ENCODE measurements at places on chromosomes 12 and 14.

DNA sequence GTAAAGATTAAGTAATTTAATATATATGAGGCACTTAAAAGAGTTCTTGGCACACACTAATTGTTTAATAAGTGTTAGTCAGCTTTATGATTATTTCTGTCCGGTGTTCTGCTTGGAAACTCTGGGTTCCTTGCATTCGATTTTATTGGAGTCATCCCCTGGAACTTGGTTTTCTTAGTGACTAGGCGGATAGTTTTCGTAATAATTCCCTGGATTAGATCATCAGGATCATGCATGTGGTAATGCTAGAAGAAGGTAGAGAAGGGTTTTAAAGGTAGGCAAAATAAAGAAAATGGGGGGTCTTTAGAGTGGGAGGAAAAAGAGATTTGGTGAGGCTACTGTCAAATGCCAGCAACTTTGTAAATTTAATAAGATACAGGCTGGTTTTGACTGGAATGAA, 88.4 kb downstream of the MYF5 start:
- DNase-seq: no peak

DNA sequence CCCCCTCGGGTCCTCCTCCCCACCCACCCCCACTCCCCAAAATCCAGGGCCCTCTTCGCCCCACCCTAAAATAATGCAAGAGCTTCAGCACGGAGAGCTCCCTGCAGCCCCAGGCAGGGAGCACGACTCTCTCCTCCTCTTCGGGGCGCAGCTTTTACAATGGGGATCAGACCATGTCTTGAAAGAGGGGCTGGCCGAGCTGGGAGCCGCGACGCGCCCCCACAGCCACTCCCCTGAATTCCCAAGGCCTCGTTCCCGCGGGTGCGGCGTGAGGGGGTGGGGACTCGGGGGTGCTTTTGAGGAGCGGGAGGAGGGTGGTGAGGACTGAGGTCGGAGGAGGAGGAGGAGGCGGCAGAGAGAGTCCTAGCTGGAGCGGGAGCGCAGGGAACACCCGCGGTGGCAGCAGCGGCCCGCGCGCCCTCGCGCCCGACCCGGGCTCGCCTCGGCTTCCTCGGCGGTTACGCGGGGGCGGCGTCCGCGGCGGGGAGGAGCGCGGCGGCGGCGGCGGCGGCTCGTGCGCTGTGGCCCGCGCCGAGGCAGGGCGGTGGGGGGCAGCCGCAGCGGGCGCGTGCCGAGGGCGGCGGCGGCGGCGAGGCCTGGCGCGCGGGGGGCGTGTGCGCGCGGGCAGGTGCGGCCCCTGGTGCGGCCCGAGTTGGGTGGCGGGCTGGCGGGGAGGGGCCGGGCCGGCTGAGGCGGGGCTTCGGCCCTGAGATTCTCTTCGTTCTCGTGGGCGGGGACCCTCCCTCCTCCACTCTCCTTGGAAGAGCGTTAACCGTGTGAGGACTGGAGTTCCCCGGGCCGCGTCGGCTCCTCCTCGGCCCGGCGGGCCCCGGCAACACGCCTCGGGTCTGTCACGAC, at the start of gene ANKS1B:
ANKS1B (minus strand) TSS at position 666 of the 858 bp plus-strand sequence. CDS start 699 bp downstream, outside the sequence.
- DNase-seq: peak; percentile 12

GRCh38 chr12:123097561-123098084, 53.3 kb downstream of the PITPNM2 start:
- no peak for DNase-seq

DNA sequence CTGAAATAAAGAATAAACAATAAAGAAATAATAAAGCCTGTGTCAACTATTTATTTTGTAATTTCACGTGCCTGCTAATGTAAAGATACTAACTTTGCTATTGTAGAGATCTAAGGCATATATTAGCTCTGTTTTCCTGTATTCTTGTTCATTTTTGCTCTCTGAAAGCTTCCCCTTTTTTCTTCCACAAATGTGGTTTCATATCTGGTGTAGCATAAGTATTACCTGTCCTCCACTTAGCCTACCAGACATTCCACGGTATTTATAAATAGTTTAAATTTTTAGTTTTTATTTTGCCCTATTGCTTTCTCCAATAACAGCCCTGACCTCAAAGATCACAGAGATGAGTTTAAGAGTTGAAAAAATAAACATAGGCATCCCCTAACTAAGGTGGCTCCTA, 92.6 kb upstream of the ATP2B1 start:
- peak; percentile 28 for DNase-seq

GRCh38 chr12:6125310-6125608, 789 bp upstream of the VWF start:
- no peak for DNase-seq

DNA sequence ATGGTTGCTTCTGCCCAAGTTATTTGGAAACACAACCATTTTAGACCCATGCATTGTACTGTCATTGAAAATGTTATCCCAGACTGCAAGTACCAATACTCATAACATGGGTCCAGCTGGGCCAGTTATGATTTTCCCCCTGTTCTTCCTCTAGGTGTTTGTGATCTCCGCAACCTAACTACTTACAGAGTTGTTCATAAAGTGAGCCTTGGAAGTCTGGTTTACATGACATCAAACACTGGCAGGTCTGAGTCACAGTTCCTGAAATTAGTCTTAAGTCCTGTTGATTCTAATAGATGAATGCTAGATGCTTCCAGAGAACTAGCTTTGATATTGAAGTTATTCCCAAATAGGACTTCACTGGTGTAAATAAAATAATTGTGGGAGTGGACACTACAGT, 487.0 kb downstream of the MED13L start:
- no peak for DNase-seq

DNA sequence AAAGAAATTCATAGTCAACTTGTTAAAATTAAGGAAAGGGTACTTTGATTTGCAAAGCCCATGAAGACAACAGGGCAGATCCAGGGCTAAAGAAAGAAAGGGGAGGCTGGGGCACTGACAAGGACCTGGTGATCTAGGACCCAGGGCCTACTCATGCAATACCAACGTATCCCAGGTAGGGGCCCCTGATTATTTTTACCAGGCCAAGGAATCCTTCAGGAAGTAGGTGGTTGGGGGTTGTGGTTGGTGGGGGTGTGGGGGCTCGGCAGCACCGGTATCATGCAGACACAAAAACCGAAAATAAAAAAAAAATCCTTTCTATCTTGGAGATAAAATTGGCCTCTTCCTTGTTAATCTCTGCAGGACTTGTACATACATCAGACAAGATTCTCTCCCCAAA, 47.5 kb downstream of the GSC start:
- DNase-seq: no peak

DNA sequence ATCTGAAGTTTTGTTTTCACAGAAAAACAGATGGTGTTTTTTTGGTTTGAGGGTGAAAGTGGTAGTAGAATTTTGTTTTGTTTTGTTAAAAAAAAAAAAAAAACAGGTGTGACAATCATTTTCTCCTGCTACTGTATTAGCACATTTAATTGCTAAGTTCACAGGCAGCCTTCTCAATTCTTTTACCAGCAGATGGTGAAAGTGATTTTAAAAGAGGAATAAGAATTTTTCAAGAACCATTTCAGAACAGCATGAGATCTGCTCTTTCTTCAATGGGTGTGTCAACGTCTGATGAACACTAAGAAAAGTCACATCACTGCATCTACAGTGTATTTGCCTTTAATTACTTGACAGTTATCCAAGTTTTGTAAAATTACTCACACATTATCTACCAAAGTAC, 303.7 kb upstream of the USP15 start:
- DNase-seq: no peak

- peak; percentile 90 for DNase-seq
Measured at GRCh38 chr14:102594514-102595175, 2.2 kb downstream of the RCOR1 start.

DNA sequence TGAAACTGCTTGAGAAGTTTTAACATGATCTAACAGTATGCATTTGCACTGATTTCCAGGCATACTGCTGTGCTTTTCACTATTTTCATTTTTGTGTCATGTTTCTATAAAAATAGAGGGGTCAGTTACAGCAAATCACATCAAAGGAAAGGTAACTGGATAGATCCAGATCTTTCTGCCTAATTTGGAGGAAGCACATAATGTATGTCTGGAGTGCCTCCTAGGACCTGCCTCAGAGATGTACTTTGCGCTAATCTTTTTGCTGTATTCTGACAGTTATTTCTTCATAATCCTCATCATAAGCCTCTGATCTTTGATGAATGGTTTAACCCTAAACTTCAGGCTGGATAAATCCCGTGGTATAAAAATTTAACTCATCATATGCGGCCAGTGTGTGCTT, 111.2 kb upstream of the NPAS3 start:
- DNase-seq: no peak

- no peak for DNase-seq
Measured at GRCh38 chr12:6110006-6110405, 14.5 kb downstream of the VWF start.

- DNase-seq: no peak
Measured at GRCh38 chr12:129496226-129496625, 407.6 kb downstream of the TMEM132D start.

DNA sequence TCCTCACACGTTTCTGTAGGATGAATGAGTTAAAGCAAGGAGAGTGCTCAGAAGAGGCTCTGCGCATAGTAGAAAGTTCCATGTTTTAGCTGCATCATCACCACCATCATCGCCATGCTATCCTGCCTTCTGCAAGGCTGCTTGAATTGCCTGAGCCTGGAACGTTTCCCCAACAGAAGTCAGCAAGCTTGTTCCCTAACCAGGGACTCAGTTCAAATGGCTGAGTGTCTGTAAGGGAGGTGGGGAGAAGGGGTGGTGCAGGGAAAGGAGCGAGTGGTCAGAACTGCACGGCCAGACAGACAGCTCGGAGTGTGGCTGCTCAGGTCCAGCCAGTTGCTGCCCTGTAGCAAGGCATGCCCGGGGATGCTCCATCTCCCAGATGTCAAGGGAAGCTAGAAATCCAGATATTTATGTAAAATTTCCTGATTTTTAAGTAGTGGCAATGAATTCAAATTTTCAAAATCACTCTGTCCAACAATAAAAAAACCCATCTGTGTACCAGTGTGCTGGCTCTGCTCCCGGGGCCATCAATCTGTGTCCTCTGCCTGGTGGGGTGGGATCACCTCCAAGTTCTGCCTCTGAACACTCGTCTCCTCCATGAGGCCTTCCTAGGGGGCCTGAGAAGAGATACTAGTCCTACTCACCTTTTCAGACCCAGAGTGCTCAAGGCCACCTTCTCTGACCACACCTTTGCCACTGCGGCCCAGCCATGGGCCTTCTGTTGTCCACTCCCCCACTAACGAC, 162.7 kb downstream of the FOXN3 start:
- DNase-seq: no peak

- DNase-seq: no peak
Measured at GRCh38 chr14:101781240-101782061, 19.9 kb downstream of the PPP2R5C start.

GRCh38 chr14:100850841-100851585, 25.1 kb downstream of the MEG3 start:
- DNase-seq: peak; percentile 81

DNA sequence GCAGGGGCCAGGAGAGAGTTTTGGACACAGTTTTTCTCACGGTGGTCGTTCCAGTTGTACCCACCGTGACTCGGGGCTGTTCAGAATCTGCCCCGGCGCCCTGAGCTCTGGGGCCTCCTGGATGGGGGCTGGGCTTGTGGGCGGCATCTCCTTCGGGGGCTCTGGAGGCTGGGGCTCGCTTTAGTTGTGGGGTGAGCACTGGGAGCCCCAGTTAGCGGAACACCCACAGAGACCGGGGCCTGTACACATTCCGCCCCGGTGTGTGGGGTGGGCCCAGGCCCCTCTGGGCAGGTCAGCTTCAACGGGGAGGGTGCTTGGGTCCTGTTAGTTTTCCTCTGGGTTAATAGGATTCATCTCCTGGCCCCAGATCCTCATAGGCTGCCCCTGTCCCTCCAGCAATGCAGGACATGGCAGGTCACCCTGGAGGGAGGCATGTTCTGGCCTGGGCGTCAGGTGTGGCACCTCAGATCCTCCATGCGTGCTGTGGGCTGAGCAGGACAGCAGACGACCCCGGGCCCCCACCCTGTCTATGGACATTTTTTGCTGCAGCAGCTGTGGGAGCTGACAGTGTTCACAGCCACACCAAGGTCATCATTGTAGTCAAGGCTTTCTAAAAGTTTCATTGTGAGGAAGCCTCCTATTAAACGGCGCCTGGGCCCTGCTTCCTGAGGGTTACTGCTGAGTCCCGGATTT, 393.2 kb downstream of the TMEM121 start:
- DNase-seq: no peak

- no peak for DNase-seq
Measured at GRCh38 chr14:66959437-66960050, 229.7 kb upstream of the GARIN2 start.

DNA sequence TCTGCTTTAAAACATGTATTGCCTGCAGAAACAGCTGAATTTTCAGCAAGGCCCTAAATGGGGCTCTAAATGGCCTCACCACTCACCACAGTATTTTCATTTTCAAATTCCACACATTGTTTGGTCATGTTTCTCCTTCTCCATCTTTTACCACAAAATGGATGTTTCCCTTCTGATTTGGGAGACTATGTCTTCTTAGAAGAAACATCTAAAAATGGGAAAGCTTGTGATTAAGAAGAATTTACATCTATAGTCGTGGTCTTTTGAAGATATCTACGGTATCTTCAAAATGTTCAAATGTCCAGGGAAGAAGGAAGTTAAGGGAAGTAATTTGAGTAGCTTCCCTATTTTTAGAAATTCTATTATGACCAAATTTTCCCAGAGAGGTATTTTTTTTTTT, 20.7 kb upstream of the TUBA1C start:
- DNase-seq: peak; percentile 45

GRCh38 chr12:108980831-108981618, 39.8 kb downstream of the SVOP start:
- DNase-seq: no peak

- no peak for DNase-seq
Measured at GRCh38 chr14:22773162-22774010, 6.9 kb downstream of the OXA1L start.

DNA sequence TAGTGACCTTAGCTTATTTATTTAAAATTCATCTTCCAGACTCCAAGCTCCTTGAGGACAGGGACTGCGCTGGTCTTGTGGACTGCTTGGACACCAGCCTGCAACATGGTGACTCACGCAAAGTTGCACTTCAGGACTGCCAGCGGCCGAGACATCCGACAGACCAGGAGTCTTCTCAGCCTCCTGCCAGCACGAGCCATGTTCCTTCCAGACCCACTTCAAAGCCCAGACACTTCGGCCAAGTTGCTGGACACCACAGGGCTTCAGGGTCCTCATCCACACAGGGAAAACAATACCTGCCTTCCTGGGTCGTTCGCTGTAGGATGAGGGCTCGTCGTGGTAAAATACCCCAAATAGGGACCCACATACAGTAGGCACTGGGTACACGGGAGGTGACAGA, 88.7 kb downstream of the BCL11B start:
- DNase-seq: no peak

DNA sequence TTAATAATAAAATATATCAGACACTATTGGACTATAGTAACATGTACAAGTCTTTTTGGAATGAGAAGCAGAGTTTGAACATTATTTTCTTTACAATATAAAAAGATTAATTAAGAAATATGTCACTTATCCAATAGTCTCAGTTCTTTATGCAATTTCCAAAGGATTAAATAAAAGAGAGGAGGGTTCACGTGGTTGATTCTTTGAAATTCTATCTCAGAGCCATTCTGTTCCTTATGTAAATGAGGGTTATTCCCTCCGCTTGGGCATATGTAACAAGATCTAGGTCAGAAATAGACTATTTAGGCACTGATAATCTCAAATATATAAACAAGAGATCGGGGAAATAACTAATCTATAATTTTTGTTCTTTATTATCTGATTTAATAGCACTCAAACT, 2.1 kb upstream of the TUBA1A start:
- DNase-seq: no peak

- DNase-seq: no peak
Measured at GRCh38 chr14:98974113-98974512, 297.9 kb downstream of the BCL11B start.

GRCh38 chr12:9867531-9867930, 1.6 kb downstream of the CLEC2B start:
- DNase-seq: peak; percentile 64

- no peak for DNase-seq
Measured at GRCh38 chr14:60641742-60642269, 7.5 kb downstream of the SIX1 start.
